Activated T-helper 1 cell treated with Interleukin-2 at 50 U/mL for 16 hours (primary cell): ENCODE measurements at places on chromosomes 5 and 9.

DNA sequence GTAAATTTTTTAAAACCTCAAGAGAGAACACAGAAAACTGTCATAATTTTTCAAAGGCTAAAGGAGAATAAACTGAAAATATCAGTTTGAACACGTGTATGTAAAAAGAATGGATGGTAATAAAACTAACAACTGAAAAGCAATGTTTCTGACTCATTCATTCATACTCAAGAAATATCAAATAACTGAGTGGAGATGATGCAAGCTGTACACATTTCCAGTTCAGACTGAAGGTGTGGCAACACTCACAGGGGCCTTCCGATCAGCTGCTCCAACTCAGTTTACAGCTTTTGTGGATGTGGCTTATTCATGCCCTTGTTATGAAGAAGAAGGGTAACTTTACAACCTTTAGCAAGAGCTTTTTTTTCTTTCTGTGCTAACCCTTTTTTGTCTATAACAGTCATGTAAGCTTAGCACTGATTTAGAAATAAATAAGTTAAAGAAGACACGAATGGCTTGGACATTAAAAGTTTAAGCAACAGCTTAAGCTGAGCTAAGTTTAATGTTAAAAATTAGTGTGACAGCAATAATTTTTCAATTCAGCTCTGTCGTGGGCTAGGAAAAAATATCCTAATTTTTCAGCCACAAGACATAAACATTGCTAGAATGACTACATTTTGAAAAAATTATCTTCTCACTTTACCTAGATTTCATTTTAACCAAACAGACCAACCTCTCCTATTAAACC lies 453.5 kb downstream of the RAB3C start:
- DNase-seq: peak; percentile 20

DNA sequence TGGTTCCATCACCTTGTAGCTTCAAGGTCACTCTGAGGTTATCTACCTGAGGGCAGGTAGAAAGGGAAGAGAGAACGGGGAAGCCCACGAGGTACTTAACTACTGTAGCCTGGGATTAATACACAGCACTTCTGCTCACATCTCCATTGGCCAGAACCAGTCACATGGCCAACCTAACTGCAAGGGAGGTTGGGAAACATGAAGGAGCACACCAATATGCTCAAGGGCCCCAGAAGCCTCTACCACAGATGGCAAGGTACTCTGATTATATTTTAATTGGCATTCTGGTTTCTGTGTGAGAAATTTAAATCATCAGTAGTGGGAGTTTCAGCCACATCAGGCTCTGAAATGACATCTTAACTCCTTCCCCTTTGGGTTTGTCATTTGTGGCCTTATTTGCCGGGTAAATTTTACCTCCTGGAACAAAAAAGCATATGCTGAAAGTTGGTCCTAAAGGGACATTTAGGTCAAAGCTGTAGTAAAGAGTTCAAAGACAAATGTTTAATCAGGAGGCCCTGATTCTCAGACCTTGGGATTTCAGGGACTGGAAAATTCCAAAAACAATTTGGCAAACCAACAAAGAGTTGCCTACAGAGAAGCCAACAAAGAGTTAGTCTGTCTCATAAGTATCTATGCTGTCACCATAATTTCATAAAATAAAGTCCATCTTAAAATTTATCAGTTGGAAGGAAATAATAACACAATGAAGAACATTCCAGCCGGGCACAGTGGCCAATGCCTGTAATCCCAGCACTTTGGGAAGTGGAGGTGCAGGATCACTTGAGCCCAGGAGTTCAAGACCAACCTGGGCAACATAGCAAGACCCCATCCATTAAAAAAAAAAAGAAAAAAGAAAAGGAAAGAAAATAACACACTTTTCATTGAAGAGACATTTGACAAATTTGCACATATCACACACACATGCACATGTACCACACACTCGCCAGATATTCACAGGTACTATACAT lies 13.8 kb upstream of the MVB12B start:
- DNase-seq: no peak

DNA sequence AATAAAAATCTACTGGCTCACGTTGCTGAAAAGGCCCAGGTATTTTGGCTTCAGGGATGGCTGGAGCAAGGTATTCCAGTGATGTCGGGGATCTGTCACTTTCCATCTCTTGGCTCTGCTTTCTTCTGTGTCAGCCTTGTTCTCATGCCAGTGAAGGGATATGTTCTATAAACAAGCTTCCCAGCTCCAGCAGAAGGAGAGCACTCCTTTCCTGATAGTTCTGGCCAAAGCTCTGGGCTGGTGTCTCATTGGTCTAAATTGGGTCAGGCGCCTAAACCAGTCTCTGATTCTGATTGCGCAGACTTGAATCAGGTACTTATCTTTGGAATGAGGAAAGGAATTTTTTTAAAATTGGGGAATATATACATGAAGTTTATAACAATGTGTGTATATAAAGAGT lies 5.1 kb downstream of the SNX30 start:
- no peak for DNase-seq

- DNase-seq: no peak
Observed at GRCh38 chr9:87504938-87505337, 7.3 kb downstream of the DAPK1 start.

DNA sequence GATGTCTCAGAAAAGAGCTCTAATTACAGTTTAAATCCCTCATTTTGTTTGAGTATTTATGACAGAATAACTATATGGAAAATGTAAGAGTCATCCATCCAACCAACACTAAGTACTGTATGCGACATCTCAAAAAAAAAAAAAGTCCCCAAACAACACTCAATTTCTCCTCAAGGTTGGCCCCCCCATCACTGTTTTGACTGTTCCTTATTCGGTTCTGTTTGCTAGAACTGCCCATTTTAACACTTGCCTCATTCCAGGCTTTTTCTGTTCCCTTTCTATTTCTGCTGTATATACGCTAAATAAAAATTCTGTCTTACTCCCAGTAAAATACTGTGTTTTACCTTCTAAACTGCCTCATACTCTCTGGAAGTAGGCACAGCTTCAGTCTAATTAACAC lies 25.2 kb downstream of the GLDC start:
- no peak for DNase-seq

GRCh38 chr9:110895147-110895905 lies 142.9 kb downstream of the LPAR1 start:
- DNase-seq: no peak

DNA sequence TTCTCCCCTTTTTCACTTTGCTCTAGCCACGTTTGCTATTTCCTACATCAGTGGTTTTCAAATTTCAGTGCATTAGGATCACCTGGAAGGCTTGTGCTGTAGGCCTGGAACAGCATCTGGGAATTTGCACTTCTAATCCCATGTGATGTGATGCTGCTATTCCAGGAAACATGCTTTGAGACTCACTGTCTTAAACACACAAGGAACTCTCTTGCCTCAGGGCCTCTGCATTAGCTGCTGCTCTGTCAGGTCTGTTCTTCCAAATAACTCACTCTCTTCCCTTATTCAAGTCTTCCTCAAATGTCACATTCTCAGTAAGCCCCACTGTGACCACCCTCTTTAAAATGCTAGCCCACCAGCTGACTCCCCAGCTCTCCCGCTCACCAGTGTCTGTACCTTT lies 204.0 kb downstream of the DNAH5 start:
- DNase-seq: no peak

DNA sequence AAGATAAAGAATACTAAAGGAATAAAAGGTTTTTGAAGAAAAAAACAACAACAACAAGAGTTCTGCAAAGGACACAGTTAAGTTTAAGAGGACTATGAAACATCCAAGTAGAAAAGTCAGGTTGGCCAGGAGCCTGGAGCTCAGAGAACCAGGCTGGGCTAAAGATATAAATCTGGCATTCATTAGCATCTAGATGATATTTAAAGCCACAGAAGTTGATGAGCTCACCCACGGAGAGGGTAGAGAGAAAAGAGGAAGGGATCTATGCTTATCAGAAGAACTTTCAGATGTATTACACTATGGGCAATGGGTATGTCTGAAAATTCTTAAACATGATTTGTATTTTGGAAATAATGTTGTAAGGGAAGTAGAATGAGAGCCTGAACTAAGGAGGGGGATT lies 9.9 kb downstream of the MIER3 start:
- DNase-seq: no peak

DNA sequence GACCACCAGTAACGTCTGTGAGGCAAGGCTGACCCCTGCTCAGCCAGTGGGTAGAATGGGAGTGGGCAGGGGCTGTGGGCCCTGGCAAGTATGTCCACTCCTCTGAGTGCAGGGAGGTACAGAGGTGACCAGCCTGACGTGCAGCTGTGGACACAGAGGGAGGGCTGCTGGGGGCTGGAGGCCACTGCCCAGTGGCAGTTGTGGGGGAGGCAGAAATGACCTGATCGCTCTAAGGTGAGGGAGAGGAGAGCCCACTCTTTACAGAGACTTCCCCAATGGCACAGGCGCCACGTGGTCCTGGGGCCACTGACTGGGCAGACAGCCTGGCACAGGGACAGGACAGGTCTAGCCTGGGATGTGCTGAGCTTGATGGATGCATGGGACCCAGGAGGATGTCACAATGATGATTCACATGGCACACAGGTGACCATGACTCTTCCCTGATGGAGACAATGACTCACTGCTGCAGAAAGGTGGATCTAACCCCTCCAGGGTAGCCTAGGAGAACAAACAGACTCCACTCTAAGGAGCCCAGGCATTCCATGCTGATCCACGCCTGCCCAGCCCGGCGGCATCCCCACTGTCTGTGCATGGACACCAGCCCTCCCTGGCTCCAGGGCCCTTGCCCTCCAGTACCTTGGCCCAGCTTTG lies 7.7 kb downstream of the LPCAT1 start:
- no peak for DNase-seq

DNA sequence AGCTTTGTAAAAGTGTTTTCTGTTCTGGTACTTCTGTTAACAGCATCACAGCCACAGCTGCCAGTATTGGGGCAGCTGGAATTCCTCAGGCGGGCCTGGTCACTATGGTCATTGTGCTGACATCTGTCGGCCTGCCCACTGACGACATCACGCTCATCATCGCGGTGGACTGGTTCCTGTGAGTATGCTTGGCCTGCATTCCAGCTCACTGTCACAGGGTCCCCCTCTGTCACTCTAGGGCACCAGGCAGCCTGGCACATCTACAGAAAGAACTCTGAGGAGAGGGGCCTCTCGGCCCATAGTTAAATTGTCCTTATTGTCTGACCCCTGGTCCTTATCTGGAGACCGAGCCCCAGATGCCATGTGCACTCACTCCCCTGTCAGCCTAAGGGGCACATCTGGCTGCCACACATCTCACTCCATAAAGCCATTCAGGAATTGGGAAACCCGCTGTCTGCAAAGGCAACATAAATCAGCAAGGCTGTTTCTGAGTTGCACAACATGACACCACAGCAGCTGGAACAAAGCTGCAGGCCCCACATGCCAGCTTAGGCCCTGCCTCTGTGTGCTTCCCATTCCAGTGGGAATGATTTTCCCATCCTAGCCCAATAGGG lies 77.5 kb downstream of the SLC1A3 start:
- DNase-seq: no peak

DNA sequence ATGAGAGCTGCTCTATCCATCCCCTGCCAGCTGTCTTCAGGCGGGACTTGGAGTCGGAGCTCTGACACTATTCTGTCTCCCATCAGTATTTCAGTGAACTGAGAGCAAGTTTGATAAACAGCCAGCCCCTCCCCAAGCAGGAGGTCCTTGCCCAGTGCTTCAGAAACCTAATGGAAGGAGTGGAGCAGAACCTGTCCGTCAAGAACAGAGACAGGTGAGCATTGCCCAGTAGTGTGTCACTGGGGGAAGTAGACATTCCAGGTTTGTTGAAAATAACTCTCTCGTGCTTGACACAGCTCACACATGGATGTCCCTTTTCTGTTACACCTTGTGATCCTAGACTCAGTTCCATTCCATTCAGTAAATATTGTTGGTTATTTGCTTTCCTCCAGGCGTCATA lies 13.2 kb upstream of the TLX3 start:
- DNase-seq: no peak

GRCh38 chr5:37549411-37549810 lies 170.3 kb downstream of the WDR70 start:
- no peak for DNase-seq

GRCh38 chr9:93670208-93671019 lies 94.0 kb downstream of the PHF2 start:
- DNase-seq: no peak

GRCh38 chr5:173671121-173671949 lies 54.9 kb upstream of the BOD1 start:
- DNase-seq: no peak

GRCh38 chr5:79971156-79971555 lies 19.9 kb downstream of the MTX3 start:
- DNase-seq: no peak

- no peak for DNase-seq
Observed at GRCh38 chr5:51384281-51384840, 1.1 kb downstream of the ISL1 start.

DNA sequence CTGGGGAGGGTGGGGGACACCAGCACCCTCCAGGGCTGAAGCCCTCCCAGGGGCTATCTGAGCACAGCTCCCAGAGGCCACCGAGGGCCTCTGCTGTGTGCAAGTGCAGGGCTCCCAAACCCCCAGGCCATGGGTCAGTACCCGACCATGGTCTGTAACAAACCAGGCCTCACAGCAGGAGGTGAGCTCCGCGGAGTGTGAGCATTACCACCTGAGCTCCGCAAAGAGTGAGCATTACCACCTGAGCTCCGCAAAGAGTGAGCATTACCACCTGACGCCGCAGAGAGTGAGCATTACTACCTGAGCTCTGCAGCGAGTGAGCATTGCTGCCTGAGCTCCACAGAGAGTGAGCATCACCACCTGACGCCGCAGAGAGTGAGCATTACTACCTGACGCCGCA lies 152.9 kb upstream of the IRX2 start:
- DNase-seq: no peak

DNA sequence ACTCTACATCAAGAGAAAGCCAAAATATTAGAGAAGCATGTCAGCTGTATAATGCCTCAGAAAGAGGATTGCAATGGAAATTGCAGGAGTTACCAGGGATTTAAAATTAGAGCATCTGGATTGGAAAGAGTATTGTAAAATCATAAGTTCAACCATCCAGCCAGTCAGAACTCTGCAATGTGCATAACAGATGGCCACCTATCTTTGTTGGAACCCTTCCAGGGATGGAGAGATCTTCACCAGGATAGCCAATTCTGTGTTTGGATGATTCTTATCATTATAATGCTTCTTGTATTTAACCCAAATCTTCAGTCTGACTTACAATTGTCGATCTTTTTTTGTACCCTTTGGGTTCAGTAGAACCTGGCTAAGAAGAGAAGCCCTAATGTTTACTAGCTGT lies 164.4 kb downstream of the TLR4 start:
- no peak for DNase-seq

GRCh38 chr9:20611691-20612287 lies 10.5 kb downstream of the MLLT3 start:
- DNase-seq: no peak

GRCh38 chr5:6551955-6552313 lies 80.9 kb downstream of the NSUN2 start:
- DNase-seq: no peak

GRCh38 chr5:169796731-169797130 lies 159.7 kb downstream of the DOCK2 start:
- no peak for DNase-seq
